Foreskin melanocyte (primary cell): ENCODE measurements at places on chromosomes 1 and 21.

GRCh38 chr21:46243960-46244361 lies 15.4 kb upstream of the LSS start:
- no peak for DNase-seq

GRCh38 chr1:27416387-27417111 lies 24.1 kb downstream of the GPR3 start:
- DNase-seq, result peak; percentile 78

DNA sequence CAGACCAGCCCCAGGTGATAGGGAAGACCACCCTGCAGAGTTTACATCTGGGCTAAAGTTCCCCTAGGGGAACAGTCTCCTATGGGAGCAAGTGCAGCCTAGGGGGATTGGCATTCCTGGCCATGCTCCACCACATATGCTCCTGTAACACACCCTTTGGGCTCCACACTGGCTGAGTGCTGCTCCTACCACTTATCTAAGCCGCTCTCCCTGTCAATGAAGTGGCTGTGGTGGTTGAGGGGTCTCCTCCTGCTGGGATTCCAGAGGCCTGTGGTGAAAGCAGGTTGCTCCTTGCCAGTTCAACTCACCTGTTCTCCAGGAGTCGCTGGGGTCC lies 51.1 kb downstream of the COL24A1 start:
- no peak for DNase-seq

DNA sequence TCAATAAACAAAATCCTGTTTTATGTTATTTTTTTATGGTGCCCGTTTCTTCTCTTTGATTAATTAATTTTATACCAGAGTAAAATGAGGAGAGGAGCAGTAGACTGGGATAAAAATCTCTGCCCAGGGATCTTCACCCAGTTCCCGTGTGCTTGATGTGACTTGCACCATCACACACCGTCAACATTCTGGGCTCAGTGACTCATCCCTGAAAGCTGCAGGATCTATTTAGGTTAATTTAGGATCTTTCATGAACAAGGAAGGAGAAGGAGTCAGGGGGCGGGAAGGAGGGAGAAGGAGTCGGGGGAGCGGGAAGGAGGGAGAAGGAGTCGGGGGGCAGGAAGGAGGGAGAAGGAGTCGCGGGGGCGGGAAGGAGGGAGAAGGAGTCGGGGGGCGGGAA lies 182.4 kb downstream of the SMYD3 start:
- DNase-seq, result no peak
